Left ventricle myocardium inferior (tissue), 1 donor: ENCODE measurements at places on chromosomes 2 and 18.

DNA sequence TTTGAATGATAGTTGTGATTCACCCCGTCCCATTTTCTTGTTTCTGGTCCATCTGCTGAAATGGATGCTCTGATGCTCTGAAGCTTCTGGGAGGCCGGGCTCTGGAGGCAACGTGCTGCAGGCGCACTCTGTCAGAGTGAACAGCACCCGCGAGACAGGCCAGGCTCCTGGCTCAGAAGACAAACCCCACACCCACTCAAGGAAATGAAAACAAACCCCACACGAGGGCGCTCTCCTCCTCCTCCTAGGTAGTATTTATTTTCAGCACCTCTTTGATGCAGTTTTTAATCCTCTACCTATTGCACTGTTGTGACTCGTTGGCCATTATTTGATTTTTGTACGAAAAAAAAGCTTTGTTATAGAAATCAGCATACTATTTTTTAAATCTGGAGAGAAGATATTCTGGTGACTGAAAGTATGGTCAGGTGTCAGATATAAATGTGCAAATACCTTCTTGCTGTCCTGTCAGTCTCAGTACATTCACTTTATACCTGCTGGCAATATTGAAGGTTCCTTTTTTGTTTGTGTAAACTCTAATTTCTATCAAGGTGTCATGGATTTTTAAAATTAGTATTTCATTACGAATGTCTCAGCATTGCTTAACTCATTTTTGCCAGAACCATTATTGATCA is 10.3 kb upstream of the CHST10 start:
- no peaks in the 10 kb centered on the region for H3K36me3 ChIP-seq
- no peak overlapping the region for H3K27ac ChIP-seq
- DNase-seq = peak; percentile 57
- no peak overlapping the region for H3K4me3 ChIP-seq
- H3K27me3 ChIP-seq = no peaks in the 10 kb centered on the region

- H3K4me3 ChIP-seq = no peak overlapping the region
- H3K36me3 ChIP-seq = no peaks in the 10 kb centered on the region
- no peak for DNase-seq
- H3K4me1 ChIP-seq = peaks cover 50% of the 10 kb centered on the region
Observed at GRCh38 chr2:101132202-101132601, 19.0 kb downstream of the TBC1D8 start.

DNA sequence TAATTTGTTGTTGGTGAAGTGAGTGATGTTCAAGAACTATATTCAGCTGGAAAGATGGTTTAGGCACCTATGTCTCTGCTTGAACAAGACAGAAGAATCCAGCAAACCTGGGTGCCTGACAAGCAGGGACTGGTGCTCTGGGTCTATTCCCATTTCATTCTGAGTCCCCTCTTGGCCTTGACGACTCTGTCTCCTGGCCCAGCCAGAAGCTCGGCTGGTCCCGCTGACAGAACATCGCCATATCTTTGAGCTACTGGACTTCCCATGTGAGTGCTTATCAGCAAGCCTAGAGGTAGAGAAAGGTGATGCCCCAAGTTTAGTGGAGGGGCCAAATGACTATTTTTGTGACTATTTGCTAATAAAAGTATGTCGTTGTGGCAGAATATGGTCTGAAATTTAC is 48.2 kb downstream of the SDC1 start:
- no peak for DNase-seq
- H3K4me1 ChIP-seq = no peaks in the 10 kb centered on the region
- H3K27me3 ChIP-seq = no peaks in the 10 kb centered on the region
- no peak overlapping the region for H3K4me3 ChIP-seq

- peaks cover 12% of the 10 kb centered on the region for H3K4me1 ChIP-seq
- no peaks in the 10 kb centered on the region for H3K36me3 ChIP-seq
- no peaks in the 10 kb centered on the region for H3K27me3 ChIP-seq
- H3K4me3 ChIP-seq = no peak overlapping the region
- H3K27ac ChIP-seq = no peak overlapping the region
- no peak for DNase-seq
Observed at GRCh38 chr2:182650704-182651103, 65.4 kb upstream of the DNAJC10 start.

DNA sequence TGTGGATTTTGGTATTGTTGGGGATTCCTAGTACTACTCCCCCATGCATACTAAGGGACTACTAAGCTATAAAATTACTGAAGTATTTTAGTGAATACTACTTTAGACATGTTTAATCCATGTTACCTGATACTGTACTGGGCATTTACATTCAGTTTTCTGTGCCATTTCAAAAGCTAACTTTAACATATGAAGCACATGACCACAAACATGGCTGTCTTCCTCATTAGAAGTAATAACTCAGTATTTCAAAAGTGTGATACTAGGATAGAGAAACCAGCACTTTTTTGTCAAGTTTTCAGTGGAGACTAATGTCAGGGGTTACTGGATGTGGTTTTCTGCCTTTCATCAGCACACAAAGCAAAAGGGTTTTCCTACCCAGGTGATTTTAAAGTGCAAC is 27.9 kb downstream of the WDR33 start:
- no peaks in the 10 kb centered on the region for H3K36me3 ChIP-seq
- DNase-seq = no peak
- H3K4me3 ChIP-seq = no peak overlapping the region

DNA sequence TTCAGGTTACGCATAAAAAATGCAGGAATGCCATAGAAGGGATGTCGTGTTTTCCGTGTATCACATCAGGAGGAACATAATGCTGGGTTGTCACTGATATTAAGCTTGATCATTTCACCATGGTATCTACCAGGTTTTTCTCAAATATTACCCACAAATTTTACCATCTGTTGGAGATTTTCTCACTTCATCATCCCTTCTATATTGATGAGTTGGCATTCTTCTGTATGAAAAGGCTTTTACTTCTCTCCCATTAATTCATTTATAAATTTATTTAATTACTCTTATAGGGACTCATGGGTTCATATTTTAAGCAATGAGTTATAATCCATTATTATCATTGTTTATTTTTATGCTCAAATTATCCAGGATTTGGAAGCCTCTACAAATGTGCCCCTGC is 608.2 kb downstream of the EPHA4 start:
- no peaks in the 10 kb centered on the region for H3K36me3 ChIP-seq
- H3K27me3 ChIP-seq = no peaks in the 10 kb centered on the region

DNA sequence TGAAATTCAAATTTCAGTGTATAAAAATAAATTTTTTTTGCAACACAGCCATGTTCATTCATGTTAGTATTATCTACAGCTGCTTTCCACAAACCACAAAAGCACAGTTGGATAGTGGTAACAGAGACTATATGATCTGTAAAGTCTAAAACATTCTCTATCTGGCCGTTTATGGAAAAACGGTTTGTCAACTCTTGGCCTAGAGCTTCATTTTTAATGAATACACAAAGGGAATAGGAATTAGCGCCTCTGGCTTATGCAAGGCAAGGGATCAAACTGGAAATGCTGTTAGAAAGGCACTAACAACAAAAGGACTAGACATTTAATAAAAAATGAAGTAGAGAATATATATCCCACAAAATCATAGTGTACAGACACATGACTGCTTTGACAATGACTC is 211.9 kb downstream of the EXOC6B start:
- no peak for DNase-seq
- peaks cover 15% of the 10 kb centered on the region for H3K4me1 ChIP-seq
- H3K27me3 ChIP-seq = no peaks in the 10 kb centered on the region
- H3K36me3 ChIP-seq = peaks cover 3% of the 10 kb centered on the region

DNA sequence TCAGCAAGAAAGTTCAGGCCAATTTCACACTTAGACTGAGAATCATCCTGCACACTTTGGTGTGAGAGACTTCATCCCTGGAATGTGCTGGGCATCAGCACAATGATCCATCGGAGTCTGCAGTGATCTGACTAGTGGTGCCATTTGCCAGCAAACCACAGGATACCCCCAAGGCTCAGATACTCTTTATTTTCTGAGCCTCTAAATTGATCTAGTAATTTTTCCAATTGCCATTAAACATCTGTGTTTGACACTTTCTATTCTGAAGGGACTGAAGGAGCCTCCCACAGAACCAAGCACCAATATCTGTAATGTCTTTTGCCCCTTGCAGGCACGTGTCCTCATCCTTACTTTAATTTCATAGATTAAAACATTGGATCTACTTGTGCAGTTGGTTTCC is 485.3 kb upstream of the SMIM21 start:
- H3K36me3 ChIP-seq = no peaks in the 10 kb centered on the region
- peaks cover 19% of the 10 kb centered on the region for H3K27me3 ChIP-seq
- no peak overlapping the region for H3K4me3 ChIP-seq
- DNase-seq = no peak

DNA sequence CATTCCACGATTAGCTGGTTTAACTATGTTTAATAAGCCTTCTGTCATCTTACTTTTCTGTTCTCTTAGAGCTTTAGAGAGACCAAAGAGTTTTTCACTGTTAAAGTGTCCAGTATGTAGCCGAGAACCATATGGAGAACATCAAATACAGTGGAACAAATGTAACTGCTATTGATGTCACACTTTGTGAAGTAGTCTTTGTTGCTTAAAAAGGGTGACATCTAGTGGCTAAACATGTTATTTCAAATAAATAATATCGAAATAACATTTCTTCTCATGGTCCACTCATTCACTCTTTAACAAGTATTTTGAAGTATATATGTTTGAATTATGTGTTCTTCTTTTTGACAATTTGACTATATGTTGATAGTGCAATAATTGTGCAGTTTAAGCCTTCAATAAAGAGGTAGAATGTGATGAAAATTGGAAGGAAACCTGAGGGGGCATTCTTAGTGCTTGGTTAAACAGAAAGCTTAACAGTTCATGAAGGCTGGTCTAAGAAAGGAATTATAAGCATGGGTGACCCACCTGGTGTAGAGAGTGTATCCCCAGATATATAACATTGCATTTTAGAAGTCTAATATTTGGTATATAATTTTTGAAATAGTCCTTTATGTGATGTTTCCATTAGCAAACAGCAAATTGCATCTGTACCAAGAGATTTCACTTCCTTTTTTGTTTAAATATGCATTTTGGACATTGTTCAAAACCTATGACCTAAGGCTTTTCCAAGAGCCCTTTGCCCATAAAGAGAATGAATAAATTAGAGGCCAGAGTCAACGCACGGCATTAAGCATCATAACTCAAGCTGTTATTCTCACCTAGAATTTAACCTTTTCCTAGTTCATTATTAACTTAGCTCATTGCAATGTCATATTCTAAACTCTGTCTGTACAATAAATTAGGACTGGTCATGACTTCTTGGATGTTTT is 112.1 kb downstream of the KYNU start:
- no peak overlapping the region for H3K4me3 ChIP-seq
- H3K4me1 ChIP-seq = no peaks in the 10 kb centered on the region
- no peaks in the 10 kb centered on the region for H3K36me3 ChIP-seq
- H3K27ac ChIP-seq = no peak overlapping the region
- H3K27me3 ChIP-seq = no peaks in the 10 kb centered on the region

- H3K4me3 ChIP-seq = no peak overlapping the region
- no peaks in the 10 kb centered on the region for H3K36me3 ChIP-seq
- no peak overlapping the region for H3K27ac ChIP-seq
- H3K27me3 ChIP-seq = peaks cover 17% of the 10 kb centered on the region
- peaks cover 6% of the 10 kb centered on the region for H3K4me1 ChIP-seq
Observed at GRCh38 chr2:141610564-141611175, 520.1 kb downstream of the LRP1B start.

DNA sequence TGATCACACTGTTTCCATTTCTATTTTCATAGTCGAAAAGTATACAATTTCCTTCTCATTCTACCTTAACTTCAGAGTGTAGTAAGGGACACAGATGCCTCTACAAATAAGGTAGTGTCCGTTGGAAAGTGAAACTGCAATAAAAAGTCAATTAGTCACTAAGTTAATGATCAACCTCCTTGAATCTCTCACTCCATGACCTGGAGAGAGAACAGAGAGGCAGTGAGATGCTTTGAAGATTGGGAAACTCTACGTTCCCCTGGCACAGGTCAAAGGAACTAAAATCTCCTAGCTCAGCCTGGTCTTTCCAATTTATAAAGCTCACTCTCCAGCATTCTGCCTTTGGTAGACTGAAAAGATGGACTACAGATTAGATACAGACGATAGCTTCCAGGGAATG is 153.8 kb upstream of the ACAA2 start:
- DNase-seq = no peak
- H3K4me1 ChIP-seq = no peaks in the 10 kb centered on the region
- H3K27me3 ChIP-seq = peaks cover 15% of the 10 kb centered on the region
- no peaks in the 10 kb centered on the region for H3K36me3 ChIP-seq
- no peak overlapping the region for H3K27ac ChIP-seq
- no peak overlapping the region for H3K4me3 ChIP-seq

GRCh38 chr18:78564518-78564917 is 415.1 kb upstream of the SALL3 start:
- no peaks in the 10 kb centered on the region for H3K4me1 ChIP-seq
- no peak overlapping the region for H3K4me3 ChIP-seq
- H3K27ac ChIP-seq = no peak overlapping the region
- H3K36me3 ChIP-seq = no peaks in the 10 kb centered on the region

- no peak for DNase-seq
- H3K4me3 ChIP-seq = no peak overlapping the region
- H3K27me3 ChIP-seq = no peaks in the 10 kb centered on the region
Observed at GRCh38 chr2:9354318-9354717, 69.0 kb downstream of the ITGB1BP1 start.

GRCh38 chr2:58893656-58894351 is 652.7 kb upstream of the FANCL start:
- no peaks in the 10 kb centered on the region for H3K36me3 ChIP-seq
- no peak for DNase-seq
- H3K27ac ChIP-seq = peak overlapping the region; percentile 17
- H3K4me1 ChIP-seq = peaks cover 21% of the 10 kb centered on the region

DNA sequence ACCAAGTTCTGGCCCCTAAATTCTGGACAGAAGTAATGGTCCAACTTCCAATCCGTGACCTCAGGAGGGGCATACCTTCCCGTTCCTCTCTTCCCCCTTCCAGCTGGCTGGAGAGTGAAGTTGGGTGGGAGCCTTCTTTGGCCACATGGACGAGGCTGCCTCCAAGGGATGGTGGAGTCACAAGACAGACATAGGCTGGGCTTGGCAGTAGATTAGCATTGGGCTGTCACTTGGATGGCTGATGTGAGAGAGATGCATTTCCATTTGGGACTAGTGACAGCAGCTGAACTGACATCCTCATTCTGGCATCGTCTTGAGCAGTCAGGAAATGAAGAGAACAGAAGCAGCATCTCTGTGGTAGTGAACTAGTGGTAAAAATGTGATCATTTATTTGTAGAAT is 12.6 kb downstream of the NT5DC4 start:
- H3K27me3 ChIP-seq = peaks cover 14% of the 10 kb centered on the region
- no peak overlapping the region for H3K4me3 ChIP-seq
- H3K36me3 ChIP-seq = no peaks in the 10 kb centered on the region

GRCh38 chr18:74463254-74463653 is 6.1 kb upstream of the DIPK1C start:
- H3K4me1 ChIP-seq = peaks cover 23% of the 10 kb centered on the region
- DNase-seq = no peak
- H3K27me3 ChIP-seq = no peaks in the 10 kb centered on the region
- H3K36me3 ChIP-seq = no peaks in the 10 kb centered on the region
- H3K4me3 ChIP-seq = no peak overlapping the region

- peaks cover 5% of the 10 kb centered on the region for H3K4me1 ChIP-seq
- H3K27me3 ChIP-seq = no peaks in the 10 kb centered on the region
- H3K36me3 ChIP-seq = peaks cover 52% of the 10 kb centered on the region
- no peak for DNase-seq
- H3K4me3 ChIP-seq = no peak overlapping the region
Observed at GRCh38 chr18:56684277-56684676, 33.1 kb downstream of the WDR7 start.

GRCh38 chr2:96241900-96242611 is 23.7 kb downstream of the TMEM127 start:
- no peaks in the 10 kb centered on the region for H3K36me3 ChIP-seq
- peaks cover 52% of the 10 kb centered on the region for H3K4me1 ChIP-seq
- H3K4me3 ChIP-seq = no peak overlapping the region
- peak overlapping the region; percentile 71 for H3K27ac ChIP-seq
- DNase-seq = peak; percentile 38
